ENCODE measurements at places on chromosomes 12 and 14.
A peak's percentile ranks its signal among the peaks of the same experiment; 100 is the strongest.

DNA sequence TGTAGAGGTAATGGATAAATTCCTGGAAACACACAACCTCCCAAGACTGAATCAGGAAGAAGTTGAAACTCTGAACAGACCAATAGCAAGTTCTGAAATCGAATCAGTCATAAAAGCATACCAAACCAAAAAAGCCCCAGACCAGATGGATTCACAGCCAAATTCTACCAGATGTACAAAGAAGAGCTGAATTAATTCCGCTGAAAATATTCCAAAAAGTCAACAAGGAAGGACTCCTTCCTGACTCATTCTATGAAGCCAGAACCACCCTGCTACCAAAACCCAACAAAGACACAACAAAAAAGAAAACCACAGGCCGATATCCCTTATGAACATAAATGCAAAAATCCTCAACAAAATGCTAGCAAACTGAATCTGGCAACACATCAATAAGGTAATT is 81.5 kb downstream of the SLC38A4 start:
- peak; percentile 20 for DNase-seq

GRCh38 chr14:68561531-68562007 is 231.3 kb downstream of the ZFP36L1 start:
- DNase-seq, result no peak

DNA sequence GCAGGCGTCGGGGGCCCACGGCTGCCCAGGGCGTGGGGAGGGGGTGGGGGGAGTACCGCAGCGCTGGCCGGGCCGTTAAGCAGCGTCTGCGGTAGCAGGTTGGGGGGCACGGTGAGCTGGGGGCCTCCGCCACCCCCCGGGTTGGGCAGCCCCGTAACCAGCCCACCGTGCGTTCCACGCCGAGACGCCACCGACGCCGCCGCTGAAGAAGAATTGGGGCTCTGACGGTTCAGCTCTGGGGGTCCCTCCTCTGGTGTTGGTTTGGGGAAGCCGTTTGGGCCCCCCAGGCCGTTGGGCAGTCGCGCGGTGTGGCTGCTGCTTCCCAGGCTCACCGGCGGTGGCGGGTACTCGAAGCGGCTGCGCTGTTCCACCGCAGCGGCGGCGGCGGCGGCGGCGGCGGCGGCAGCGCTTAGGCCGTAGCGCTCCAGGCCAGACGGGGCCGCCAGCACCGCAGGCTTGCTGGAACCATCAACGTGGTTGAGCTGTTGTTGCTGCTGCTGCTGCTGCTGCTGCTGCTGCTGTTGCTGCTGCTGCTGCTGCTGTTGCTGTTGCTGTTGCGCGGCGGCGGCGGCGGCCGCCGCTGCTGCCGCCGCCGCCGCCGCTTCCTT is 1.5 kb downstream of the IRF2BPL start:
- peak; percentile 58 for DNase-seq

DNA sequence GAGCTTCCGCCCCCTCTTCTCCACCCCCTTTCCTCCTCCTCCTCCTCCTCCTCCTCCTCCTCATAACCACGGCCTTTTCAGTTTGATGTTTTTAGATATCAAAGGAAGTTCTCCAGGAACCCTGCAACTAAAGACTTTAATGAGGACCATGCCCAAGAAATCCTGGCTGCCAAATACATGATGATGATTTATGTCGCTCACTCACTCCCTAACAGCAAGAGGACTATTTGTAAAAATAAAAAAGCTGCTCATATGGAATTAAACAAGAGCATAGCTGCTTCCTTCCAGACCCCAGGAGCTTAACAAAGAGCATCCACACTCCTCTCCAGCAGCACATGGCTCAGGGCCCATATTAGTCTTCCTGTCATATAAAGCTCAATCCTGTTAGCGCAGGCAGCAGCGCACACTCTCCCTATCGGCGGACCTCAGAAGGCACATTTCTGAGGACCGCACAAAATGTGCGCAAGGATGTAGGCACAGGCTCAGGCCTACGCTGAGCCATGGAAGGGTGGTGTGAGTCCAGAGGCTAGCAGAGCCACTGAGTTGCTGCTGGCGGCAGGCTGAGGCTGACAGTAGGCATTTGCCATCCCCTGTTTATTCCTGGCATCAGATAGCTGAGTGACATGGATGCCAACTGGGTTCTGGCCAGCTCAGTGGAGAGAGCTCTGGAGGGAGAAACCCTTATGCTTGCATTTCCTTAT is 232.8 kb downstream of the MSRB3 start:
- no peak for DNase-seq

DNA sequence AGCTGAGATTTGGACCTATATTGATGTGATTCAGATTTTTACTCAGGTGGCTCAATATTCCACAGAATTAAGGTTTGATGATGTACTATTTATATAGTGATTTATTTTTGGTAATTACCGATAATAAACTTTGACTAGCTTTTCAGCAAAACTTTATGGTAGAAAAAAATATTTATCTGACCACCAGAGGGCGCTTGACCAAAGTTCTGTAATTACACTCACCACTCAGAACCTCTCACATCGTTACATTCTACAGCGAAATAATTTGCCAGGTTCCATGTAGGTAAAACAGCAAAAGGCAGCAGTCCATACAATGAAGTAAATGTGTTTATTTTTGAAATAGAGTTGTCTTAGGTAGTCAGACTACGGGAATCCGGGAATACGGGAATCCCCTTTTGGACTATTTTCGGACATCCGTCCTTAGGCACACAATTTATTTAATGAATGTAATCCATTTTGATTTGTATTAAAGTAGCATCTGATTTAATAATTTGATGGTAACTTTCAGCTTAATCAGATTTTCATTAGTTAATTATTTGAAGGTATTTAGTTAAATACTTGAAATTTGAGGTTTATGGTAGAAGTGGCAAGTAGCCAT is 143.0 kb upstream of the DDHD1 start:
- DNase-seq, result peak; percentile 47

DNA sequence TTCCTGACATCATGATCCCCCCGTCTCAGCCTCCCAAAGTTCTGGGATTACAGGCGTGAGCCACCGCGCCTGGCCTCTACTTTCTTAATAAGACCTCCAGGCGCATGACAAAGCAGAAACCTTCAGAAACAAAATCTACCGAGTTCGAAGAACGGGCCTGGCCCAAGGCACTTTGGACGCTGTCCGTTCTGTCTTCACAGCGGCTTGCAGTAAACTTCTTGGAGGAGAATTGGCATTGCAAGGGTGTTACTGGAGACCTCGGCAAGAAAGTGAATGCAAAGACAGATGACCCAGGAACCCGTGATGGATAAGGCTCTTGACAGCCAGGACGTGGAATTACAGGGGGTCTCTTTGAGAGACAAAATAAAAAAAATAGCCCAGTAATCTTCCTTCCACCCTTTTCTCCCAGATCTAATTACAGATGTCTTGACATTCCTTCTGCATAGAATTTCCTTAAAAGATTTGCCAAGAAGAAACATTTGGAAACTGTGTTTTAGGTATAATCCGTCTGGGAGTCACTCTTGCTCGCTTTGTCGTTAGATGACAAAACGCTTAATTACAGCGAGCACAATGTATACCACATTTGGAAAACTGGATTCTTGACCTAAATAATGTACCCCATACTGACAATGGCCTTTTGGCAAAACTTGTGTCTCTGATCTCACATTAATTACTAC is 83.2 kb upstream of the TBX3 start:
- DNase-seq, result no peak

DNA sequence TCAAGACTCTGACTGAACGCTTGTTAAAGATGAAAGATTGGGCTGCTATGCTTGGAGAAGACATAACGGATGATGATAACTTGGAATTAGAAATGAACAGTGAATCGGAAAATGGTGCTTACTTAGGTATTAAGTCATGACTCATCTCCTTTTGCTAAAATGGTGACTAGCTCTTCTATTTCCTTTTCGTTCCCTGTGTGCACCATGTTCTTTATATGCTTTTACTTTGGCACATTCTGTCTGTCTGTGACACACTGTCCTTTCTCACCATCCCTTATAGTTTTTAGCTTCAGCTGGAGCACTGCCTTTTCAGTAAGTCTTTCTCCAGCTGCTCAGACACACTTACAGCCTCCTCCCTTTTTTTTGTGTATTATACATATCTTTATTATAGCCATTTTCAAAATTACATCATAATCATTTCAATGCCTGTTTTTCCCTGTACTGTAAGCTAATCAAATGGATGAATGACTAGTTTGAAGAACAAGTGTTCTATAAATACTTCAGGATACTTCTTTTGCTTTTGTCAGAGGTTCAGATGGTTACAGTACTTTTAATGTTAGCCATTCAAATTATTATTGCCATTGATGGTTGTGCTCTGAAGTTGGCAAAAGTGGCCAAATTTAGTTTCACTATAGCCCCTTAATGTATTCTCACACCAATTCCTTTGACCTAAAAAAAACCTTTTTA is 68.6 kb downstream of the MIA2 start:
- DNase-seq, result no peak

DNA sequence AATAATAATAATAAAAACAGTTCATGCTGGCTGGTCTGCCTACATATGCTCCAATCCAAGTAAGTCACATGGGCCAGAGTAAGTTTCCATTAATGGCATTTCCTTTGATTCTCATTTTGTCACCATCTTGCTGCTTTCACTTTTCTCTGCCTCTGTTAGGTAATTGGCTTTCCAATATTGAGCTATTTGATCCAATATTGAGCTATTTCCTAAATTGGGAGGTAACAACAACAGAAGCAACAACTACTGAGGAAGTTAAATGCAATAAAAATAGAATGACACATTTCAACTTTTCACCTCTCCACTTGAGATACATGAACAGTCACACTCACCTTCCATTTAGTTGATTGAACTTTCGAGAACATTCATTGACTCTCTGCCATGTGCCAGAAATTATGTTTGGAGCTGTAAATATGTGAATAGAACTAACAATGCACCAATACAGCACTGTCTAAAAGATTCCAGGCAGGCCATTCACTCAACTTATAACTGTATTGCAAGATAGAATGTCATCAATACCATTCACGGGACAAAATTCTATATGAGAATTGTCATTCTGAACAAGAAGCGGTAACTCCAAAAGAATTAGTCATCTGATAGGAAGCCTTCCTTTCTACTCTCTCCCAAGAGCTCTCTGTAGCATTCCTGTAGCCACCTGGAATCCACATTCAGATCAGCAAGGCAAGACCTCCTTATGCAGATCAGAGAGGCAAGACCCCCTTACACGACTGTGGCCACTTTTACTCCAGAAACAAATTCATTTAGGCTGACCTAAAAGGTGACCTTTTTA is 136.4 kb downstream of the PHLDA1 start:
- no peak for DNase-seq

DNA sequence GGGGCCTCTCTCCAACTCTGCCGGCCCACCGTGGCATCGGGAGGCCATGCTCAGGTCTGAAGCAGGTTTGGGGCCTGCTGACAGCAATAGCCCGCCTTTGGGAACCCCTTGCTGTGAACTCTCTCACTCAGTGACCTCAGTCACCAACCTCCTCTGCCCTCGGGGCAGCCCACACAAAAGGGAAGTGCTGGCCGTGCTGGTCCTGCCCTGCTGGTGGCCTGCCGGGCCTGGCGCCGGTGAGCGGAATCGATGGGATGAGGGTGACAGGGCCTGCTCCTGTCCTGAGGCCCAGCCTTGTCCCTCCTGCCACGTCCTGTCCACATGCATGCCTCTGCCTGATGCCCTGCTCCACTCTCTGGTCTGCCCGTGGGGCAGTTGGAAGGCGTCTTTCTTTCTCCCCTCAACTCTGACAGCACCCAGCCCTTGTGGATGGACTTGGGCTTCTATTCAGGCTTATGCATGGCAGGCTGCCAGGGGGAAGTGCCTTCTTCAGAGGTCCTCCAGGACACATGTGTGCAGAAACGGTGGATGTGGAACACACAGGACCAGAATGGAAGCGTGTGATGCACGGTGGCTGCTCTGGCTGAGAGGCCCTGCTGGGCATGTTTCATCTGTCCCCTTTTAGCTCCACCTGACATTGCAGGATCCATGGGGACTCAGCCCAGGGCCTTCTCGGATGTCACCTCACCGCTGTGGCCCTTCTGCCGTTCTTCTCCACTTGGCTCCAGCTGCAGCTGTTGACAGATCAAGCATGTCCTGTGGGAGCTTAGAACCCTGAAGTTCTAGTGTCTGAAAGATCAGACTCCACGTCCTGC is 31.9 kb downstream of the IL31 start:
- no peak for DNase-seq

DNA sequence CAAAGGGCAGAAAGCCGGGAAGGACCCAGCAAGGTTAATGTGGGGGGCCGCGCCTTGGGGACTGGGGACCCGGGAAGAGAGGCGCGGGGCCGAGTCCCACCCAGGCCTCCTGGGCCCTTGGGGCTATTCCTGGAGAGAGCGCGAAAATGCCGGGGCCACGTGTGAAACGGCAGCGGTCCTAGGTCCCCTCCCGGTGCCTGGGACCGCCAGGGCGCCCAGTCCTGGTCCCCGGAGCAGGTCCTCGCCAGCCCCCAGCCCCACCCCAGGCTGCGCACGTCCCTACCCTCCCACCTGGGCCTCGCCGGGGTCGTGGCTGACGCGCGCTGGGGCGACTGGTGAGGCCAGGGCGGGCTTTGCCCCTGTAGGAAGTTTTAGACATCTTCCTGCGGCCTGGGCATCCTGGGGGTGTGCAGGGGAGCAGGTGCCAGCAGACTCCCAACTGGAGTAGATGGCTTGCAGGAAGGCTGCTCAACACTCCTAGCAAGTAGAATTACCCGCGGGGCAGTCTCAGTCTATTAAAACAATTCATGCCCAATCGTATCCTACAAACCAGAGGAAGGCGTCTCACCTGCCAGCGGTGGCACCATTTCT is 708 bp downstream of the FAR2 start:
- DNase-seq, result no peak

DNA sequence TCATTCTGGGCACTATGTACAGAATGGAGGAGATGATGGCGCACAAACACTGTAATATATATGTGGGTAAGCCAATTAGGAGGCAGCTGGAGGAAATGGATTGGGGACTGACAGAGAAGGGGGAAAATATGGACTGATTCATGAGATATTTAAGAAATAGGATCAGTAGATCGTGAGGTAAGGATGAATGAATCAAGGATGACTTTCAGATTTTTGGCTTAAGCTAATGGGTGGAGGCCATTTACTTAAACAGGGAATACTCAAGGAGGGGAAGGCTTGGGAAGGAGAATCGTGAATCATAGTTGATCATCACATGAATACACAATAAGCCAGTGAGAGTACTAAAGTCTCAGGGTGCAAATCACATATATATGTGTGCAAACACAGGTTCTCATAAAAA is 11.2 kb upstream of the GNPNAT1 start:
- DNase-seq, result peak; percentile 58

GRCh38 chr12:16323010-16323409 is 24.4 kb upstream of the MGST1 start:
- DNase-seq, result peak; percentile 35

DNA sequence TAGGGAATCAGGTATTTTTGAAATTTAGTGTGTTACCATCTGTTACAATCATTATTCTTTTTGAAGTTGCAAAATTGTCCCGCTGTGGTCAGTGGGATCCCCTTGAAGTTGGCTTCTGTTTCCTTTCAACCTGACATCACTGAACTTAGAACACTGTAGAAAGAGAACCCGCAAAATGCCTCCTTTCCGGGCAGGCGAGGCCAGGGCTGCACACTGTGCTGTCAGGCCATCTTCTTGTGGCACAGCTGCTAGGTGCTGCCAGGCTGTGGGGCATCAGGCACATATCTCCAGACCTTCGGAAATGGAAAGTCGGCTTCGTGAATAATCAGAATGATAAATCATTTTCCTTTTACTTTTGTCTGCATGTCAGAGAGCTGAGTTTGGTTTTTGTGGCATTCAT is 103.5 kb downstream of the GLT1D1 start:
- no peak for DNase-seq
